CD8-positive, alpha-beta T cell (primary cell): ENCODE measurements at places on chromosomes 3 and 15.

DNA sequence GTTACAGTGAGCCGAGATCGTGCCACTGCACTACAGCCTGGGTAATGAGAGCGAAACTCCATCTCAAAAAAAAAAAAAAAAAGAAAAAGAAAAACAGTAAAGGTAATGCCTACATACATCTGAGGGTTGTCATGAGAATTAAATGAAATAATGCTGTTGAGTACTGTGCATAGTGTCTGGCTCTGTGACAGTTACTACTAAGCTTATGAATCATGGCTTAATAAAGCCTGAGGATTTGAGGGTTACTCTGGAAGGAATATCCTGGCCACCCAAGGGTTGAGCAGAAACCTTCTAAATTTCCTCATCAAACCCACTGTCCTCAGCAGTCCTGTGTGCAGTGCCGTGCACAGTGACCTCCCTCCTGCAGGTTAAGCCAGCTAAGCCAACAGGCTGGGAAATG, 26.8 kb upstream of the ELP6 start:
- DNase-seq, result no peak

DNA sequence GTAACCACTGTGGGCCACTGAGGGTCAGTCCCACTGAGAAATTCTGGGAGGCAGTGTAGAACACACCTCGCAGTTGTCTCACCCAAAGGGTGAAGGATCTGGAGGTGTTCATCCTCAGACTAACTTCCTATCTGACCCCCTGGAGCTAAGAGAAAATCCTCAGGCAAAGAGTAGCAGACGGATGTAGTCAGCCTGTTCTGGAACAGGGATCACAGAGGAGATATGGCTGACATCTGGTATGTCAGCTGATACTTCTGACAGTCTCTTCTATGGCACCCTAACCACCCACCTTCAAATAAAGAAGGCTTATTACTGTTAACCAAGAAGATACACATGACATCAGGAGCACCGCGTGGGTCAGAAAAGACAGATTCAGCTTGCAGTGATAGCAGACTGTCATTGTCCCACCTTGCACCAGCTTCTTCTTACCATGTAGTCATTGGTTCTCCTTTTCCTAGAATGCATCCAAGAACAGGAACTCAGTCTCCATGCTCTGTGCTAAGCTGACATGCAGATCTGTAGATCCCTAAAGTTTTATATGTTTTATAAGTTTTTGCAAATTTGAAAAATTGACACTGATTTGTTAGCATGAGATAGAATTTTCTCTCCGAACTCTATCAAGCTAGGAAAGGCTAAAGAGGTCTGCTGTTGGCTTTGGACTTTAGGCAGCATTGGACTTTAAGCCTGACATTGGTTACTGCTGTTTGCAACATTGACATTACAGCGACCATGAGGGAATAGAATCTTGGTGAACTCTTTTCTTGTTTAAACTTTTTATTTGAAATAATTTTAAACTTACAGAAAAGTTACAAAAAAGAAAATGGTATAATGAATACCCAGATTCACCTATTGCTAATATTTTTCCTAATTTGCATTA, 60.4 kb downstream of the KBTBD12 start:
- no peak for DNase-seq

- DNase-seq, result no peak
Measured at GRCh38 chr3:64150623-64151207, 74.6 kb downstream of the PRICKLE2 start.

GRCh38 chr3:9077029-9077428, 113.8 kb upstream of the RAD18 start:
- DNase-seq, result no peak

DNA sequence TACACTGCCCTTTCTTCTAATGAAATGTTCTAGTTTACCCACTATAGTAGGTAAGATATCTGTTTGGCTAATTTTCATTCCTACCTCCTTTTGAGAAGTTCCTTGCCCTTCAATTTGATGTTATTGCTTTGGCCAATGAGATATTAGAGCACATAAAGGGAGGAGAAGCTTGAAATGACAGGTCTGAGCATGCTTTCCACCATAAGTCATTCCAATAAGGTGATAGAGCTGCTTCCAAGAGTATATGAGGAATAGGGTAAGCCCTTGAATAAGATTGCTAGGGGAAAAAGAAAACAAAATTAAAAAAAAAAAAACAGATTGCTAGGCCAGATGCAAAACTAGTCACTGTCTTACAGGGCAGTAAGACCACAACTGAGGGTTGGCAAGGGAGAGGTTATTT, 78.9 kb upstream of the TRIM42 start:
- DNase-seq, result no peak

GRCh38 chr3:54866251-54866650, 61.6 kb downstream of the LRTM1 start:
- no peak for DNase-seq

DNA sequence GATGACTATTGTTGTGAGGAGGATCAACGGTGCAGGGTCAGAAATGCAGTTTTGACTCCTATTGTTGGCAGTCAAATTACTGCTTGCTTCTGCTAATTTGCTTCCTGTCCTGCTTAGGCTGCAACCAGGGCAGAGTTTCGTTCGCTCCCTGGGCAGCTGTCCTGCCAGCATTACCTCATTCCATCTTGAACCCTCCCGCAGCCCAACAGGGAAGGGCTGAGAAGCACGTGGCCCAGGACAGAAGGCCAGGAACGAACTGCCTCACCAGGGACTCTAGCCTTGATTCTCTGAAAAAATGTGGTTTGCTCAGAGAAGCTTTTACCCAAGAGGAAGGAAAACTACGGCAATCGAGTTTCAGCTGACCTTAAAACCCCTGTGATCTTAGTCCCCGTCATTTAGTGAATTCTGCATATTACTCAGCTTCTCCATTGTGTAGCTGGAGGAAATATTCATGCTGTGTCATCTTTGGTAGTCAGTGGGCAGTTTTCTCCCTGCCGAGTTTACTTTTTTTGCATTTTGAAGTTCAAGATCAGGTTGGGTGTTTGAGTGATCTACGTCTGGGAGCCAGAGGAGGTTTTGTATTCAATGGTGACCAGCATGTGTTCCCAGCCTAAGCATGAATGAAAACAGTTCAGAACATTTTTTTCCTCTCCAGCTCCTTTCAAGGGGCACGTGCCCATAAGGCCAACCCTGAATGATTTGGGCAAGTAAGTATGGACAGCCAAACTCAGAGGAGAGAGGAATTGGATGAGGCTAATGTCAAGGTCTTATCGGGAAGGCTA, 23.0 kb downstream of the TLNRD1 start:
- DNase-seq, result no peak
